ENCODE measurements at places on chromosomes 12 and 14.
A peak's percentile ranks its signal among the peaks of the same experiment; 100 is the strongest.

DNA sequence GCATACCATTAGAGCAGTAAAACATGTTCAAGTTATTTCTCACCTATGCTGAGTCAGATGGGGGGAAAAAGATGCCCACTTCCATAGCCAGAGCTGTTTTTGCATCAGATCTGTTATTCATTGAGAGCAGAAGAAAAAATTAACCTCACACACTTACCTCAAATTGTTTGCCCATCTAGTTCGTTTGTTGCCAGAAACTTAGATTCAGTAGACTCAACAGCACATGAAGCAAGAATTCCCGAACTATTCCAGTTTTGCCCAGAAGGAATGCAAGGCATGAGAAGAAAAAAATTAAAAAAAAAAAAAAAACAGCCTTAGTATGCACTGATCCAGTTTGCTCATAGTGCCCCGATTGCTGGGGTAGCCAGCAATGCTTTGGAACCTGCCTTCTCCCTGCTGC, 12.4 kb upstream of the DPF3 start:
- no peak for DNase-seq

DNA sequence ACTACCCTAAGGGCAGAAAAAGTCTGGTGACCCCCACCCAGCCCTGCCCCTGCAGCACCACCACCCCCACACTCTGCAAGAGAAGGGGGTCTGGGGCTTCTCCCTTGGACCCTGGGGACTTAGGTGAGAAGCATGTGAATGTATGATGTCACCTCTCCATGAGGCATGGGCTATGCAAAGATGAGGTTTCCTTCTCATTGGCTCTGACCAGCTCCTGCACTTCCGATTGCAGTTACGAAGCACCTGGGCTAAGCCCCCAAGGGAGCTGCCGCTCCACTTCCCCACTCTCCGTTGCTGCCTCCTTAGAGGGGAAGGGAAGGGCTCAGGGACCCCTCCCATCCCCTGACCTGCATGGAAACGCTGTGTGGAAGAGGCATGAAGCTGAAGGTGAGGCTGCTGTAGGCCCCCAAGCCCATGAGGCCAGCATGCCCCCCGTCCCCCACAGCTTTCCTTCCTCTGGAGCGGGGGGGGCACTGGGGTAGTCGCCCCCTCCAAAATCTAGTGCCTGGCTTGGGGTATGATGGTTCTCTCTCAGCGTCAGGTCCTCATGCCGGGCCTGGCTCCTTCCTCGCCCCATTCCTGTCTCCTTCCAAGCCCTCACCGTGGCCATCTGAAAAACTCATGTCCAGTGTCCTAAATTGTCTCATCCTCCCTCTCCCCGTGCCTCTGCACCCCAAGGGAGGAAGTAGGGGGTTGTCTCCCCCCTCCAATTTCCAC, 5.5 kb upstream of the DDX23 start:
- DNase-seq = no peak

DNA sequence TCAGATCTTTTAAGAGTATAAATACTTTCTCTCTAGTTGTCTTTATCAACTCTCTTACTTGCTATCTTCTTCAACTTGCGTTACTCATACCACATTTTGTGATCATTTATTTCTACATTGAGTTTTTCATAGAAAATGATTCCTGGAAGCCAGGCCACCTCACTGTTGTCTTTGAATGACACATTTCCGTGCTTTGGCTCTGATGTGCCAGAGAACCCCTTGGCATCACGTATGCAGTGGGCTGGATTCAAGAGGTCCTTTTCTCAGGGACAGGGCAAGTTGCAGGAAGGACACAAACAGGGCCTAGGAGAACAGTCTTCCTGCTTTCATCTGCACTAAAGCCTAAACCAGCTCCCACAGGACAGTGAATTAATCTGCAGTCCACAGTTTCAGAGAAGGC, 70.3 kb upstream of the PYGL start:
- DNase-seq = no peak

DNA sequence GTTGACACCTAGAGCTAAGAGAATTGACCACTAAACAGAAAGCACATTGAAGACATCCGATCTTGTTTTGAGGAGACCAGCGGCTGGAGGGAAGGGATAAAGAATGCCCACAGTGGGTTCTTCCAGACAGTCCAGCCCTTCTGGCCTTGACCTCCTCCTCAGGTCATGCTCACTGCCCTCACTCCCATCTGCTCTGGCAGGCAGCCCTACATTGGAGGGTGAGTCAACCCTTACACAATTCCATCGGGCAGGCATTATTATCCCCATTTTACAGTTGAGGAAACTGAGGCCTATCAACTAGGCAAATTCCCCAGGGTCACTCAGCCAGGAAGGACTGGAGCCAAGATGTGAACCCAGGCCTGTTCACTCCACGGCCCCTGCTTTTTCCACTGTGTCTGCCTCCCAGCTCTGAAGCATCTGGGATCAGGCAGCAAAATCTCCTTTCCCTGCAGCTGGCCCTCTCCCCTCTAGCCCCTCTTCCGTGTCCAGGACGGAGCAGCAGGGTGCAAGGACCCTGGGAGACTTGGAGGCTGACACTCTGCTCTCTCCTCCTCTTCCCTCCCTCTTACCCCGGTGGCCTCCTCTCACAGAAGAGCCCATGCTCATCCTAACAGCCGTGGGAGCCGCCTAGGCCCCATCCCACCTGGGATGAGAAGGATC, 5.3 kb downstream of the SCNN1A start:
- DNase-seq = no peak

DNA sequence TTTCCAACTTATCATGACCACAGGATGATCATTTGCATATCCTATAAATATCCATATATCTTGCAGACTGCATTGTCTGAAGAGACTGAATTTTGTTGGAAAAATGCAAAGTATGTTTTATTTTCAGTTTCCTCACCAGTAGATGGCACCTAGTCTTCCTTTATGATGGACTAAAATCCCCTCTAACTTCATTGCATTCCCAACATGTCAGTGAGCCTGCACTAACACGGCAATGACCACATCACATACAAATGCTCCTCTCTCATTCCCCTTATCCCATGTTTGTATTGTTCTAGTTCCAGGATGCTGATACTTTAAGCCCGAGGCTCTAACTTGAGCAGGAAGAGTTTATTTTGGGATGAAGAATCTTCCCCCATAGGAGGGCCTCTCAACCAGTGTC, 24.7 kb upstream of the MYBPC1 start:
- DNase-seq = no peak

DNA sequence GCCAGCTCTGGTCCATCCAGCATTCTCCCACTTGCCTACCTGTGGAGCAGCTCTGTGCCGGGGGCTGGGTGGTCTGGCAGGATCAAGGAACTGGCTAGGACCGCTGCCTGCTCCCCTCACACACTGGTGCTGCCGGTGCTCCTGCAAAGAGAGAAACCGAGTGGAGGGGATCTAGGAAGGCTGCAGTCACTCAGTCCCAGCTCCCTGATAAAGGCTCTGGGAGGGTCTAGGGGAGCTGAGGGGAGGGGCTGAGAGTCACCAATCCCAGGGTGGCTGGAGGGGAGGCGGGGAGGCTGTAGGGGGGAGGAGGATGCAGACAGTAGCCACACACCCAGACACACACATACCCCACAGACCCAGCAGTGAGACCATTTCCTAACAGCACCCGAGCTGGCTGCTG, at the start of gene TAC3:
TAC3 (minus strand) TSS at position 182 of the 400 bp plus-strand sequence. CDS start 732 bp downstream, outside the sequence.
- DNase-seq = peak; percentile 76

GRCh38 chr14:68622856-68623255, 170.0 kb downstream of the ZFP36L1 start:
- DNase-seq = no peak

DNA sequence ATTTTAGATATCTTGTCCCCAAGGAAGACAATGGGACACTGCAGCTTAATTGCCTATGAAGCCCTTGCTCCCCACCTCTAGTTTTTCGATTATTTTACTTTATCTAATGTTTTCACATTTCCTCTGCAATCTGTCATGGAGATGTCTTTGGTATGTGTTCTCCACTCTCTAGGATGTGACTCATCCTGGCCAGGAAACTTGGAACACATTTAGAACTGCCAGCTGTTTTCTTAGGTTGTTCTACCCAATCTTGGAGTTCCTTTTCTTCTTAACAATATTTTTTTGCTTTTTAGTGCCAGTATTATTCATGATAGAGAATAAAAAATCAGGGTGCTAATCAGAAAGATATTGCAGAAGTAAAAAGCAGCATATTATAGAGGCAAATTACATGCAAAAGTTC, 101.7 kb upstream of the CLEC14A start:
- DNase-seq = no peak

GRCh38 chr12:128235635-128236417, 31.1 kb upstream of the TMEM132C start:
- DNase-seq = no peak

DNA sequence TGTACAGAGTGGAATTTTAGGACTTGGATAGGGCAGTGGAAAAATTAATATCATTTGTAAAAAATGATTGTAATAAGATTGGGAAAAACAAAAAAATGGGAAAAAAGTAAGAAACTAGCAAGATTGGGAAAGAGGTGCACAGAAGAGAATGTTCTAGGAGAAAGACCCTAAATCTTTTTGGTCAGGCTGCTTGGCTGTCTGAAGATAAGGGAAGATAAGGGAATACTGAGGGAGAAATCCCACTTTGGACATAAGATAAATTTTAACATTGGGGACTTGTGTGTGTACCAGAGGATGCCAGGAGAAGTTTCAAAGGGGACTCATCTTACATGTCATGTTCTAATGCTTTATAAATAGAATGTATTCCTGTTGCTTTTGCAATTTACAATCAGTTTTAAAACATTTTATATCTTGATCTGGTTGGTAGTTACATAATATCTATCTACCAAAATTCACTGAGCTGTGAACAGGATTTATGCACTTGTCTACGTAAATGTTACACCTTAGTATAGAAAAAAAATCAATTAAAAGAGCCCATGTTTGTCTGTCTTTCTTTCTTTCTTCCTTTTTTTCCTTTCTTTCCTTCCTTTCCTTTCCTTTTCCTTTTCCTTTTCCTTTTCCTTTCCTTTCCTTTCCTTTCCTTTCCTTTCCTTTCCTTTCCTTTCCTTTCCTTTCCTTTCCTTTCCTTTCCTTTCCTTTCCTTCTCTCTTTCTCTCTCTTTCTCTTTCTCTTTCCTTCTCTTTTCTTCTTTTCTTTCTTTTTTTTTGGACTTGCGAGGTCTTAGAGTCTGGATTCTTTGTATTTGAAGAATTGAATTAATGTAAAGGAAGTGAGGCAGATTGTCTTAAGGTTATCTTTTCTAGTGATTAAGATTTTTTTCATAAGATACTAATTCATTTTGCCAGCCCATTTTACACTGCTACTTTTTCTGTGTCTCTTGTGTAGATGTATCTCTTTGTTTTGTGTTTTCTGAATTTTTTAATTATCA, 66.1 kb downstream of the KTN1 start:
- no peak for DNase-seq

GRCh38 chr12:80556566-80556965, 112.5 kb downstream of the PTPRQ start:
- no peak for DNase-seq

DNA sequence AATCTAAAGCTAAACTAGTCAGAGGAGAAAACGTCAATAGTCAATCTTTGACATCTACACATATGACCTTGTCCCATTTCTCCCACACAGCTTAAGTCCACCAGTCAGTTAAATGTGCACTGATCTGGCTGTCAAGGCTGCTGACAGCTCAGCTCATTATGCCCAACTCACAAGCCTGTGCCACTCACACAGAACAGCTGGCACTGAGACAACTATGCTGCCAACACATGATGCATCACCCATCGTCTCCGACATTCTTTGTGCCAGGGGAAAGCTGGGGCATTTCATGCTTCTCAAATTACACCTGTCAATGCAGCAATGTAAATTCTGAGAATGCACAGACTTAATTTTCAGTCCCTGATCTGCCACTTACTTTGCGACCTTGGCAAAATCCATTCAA, 25.3 kb downstream of the GNS start:
- no peak for DNase-seq

- no peak for DNase-seq
Measured at GRCh38 chr12:29528161-29528560, 30.7 kb upstream of the OVCH1 start.

- DNase-seq = no peak
Measured at GRCh38 chr14:93064411-93065271, 51.1 kb downstream of the ITPK1 start.

GRCh38 chr14:75383721-75384120, 44.1 kb upstream of the JDP2 start:
- no peak for DNase-seq

DNA sequence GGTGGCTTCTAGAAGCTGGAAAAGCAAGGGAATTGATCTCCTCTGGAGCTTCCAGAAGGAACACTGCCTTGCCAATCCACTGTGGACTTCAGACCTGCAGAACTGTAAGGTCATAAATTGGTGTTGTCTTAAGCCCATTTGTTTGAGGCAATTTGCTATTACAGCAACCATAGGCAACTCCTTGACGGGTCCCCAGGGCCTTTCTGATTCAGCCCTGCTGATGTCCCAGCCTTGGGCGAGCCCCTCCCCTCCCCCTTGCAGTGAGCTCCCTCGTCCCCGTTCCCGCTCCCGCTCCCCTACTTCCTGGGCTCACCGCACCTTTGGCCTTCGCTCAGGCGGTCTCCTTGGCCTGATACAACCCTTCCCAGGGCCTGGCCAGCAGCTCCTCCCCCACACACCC, 18.9 kb upstream of the DIO3 start:
- DNase-seq = no peak

GRCh38 chr12:65696227-65696626, 128.1 kb upstream of the HMGA2 start:
- DNase-seq = no peak

- no peak for DNase-seq
Measured at GRCh38 chr14:99361596-99362215, 89.7 kb upstream of the BCL11B start.
